ENCODE measurements at places on chromosomes 16 and 17.
A peak's percentile ranks its signal among the peaks of the same experiment; 100 is the strongest.

GRCh38 chr17:66985338-66986237 is 21.1 kb downstream of the CACNG4 start:
- no peak for DNase-seq

DNA sequence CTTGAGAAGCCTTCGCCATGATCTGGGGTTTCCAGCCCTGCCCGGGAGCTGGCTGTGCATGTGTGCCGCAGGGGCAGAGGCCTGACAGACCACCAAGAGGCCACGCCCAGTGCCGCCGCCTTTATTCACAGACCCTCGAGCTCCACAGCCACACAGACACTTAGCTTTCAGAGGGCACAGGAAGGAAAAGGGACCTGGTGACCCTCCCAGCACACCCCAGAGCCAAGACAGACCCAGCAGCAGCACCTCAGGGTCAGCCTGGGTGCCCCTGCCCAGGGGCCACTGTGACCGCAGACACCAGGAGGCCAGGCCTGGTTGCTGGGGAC is 10.8 kb downstream of the MCRIP1 start:
- no peak for DNase-seq

DNA sequence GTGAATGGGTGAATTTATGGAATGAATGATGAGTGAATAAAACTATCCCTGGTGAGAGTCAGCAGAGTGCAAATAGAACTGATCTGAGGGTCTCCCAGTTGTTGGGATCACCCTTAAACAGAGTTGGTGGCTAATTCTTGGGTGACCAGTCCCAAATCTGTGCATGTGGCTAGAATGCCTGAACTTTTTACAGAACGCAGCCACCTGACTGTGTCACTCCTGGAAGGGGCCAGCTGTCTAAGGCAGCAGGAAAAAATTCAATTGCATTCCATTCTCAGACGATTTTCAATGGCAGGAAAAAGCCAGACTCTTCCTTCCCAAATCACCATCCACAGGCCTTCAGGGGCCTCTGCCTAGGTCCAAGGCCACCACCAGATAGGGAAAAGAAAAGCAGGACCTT is 43.5 kb downstream of the BEAN1 start:
- DNase-seq: no peak

GRCh38 chr17:37650419-37651003 is 7.3 kb upstream of the DDX52 start:
- DNase-seq: peak; percentile 63

GRCh38 chr16:58109881-58110280 is 19.3 kb downstream of the CFAP20 start:
- no peak for DNase-seq
